Cortex of kidney (tissue), 1 donor: ENCODE measurements at places on chromosomes 4 and X.

- no peak for DNase-seq
Measured at GRCh38 chr4:137467537-137467936, 64.8 kb downstream of the PCDH18 start.

DNA sequence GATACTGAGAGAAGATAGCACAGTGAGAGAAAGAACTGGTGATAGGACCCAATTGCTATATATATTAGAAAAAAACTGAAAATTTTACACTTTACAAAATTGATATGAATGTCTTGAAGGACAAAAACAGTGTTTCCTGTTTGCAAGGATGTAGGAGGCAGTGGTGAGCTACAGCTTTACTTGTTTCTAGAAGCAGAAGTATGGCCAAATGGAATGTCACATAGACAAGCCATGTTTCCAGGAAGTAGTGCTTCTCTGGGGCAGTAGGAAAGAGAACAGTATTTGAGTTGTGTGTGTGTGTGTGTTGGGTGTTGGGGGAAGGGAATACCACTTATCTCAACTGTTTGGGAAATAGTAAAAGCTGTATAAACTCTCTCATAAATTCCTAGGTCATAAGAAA is 60.9 kb upstream of the IBSP start:
- no peak for DNase-seq

DNA sequence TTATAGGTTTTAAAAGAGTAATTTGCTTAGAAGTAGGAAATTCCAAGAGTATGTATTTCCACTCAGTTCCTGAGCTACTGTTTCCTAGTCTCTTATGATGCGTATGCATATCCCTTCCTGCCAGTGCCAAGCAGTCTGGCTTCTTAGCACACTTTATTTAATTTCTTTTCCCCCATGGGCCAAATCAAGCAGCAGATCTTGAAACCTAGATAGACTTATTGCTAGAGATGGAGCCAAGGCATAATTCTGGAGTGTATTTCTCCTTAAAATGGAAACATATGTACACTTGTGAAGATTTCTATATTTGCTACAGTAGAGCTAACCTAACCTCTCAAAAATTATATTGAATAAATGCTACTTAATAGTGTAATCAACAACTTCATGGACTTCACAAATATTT is 2337.6 kb downstream of the PCDH7 start:
- DNase-seq, result no peak

DNA sequence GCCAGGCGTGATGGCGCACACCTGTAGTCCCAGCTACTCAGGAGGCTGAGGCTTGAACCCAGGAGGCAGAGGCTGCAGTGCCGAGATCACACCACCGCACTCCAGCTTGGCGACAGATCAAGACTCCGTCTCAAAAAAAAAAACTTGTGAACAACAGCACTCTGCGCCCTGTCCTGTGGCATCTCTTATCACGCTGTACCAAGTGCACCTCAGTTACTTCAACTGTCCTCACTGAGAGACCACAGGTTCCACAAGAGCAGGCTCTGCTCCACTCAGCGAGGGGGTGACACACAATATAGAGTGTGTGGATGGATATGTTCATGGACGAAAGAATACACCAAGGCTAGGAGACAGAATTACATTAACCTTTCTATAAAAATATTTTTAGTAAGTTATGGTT is 49.3 kb downstream of the ADGRA3 start:
- no peak for DNase-seq

DNA sequence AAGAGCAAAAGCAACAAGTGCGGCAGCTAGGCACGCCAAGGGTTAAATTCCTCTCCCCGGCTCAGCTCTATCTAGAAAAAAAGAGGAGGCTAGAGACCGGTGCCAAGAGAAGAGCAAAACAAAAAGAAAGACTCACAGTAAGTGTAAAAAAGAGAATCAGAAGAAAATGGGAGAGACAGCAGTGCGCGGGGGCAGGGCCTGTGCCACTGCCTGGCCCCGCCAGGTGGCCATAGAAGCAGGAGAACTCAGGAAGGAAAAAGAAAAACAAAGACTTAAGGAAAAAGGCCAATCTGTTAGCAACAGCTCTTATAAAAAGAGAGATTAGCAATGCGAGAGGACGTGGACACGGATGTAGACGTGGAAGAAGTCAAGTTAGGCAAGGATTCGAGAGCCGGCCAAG is 3.2 kb downstream of the ACOX3 start:
- no peak for DNase-seq

DNA sequence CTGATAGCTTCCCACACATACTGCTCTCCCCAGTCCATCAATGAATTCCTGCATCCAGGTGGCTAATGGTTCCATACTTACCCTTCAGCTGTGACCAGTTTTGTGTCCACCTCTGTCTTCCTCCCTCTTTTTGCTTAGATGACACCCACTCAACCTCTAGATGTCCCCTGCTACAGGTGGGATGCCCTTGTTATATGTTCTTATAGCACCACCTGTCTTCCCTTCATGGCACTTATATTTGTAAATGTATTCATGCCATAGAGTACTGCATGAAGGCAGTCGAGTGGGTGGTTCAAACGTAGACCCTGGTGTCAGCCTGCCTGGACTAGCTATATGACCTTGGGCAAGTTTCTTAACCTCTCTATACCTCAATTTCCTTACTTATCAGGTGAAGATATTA is 6.5 kb upstream of the USP46 start:
- no peak for DNase-seq

DNA sequence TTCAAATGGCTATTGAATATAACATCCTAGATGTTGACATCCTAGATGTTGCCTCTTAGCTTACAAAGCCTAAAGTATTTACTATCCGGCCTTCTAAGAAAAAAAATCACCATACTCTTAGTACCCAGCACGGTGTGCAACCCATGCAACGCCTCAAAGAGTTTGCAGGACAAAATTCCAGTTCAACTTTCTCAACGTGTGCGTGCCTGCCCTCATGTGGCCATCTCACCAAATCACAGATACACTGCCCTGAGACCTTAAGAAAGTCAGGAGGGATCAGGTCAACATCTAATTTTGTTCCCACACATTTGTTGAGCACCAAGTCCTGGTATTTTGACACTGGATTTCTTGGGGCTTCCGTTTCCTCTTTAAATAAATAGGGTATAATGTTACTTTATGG is 68.3 kb downstream of the CRMP1 start:
- no peak for DNase-seq

- DNase-seq, result no peak
Measured at GRCh38 chrX:145848857-145849256, 31.2 kb downstream of the SLITRK2 start.

GRCh38 chr4:20298455-20298854 is 46.8 kb downstream of the SLIT2 start:
- DNase-seq, result no peak

DNA sequence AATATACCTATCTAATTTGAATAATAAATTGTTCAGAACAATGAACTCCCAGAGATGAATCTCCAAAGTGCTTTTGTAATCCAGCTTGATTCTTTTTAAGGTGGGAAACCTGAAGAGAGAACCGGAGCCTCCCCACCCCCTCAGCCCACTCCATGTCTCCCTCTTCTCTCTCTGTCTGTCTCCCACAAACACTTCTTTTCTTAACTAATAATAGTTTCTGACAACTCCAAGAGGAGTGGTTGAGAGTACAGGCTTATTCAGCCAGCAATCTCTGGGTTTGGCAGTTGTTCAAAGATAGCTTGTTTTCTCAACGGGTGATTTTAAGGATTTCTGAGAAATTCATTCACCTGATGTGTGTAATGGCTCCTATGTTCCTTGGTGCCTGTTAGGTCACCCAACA is 23.4 kb downstream of the PPP4R3C start:
- no peak for DNase-seq

GRCh38 chrX:100895365-100896075 is 21.4 kb upstream of the NOX1 start:
- no peak for DNase-seq

DNA sequence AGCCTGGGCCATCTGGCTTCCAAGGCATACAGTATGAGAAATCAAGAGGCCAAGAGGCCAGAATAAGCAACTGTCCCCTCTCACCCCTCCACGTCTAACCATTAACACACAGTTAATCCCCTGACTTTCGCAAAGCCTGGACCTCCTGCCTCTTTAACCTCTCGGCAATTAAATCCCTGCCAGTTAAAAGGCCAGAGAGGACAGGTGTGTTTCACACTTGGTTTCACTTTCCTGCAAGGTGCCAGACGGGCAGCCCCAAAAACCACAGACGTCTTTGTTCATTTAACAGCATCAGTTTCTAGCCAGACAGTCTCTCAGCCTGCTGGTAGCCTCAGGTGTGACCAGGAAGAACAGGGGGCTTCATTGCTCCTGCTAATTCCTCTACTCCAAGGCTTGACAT is 91.1 kb upstream of the KIT start:
- DNase-seq, result no peak

DNA sequence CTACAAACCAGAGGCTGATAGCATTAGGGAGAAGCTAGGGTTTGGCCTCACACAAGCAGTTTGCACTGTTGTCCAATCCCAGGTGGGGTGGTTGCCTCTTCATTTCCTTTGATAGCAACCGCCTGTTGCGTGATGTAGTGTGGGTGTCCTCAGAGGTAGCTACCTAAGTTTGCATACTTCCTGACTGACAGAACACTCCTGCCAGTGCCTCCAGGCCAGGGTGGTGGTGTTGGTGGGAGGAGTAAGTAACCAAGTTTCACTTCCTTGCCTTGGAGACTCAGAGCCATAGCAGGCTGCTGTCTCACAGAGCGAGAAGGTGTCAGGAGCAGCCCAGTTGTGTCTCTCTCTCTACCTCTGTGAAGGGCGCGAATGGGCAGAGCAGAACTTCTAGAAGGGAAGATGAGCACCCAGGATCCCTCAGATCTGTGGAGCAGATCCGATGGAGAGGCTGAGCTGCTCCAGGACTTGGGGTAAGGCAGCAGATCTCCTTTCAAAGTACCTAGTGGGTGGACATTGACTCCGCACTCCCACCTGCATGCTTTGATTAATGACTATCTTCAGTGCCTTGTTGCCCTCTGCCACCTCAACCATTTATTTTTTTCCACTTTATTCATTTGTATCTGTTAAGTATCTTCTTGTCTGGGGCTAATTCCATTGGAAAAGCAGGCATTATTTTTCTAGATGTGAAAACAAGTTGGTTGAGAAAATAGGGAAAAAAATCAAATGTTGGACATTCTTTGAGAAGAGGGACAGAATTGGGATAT is at the start of gene DAPP1:
DAPP1 (plus strand) TSS at position 283 of the 764 bp plus-strand sequence; CDS start at position 370, 87 bp downstream.
- no peak for DNase-seq

- DNase-seq, result no peak
Measured at GRCh38 chrX:70332600-70332999, 42.7 kb downstream of the KIF4A start.

- no peak for DNase-seq
Measured at GRCh38 chr4:57131849-57132742, 21.9 kb upstream of the IGFBP7 start.

- no peak for DNase-seq
Measured at GRCh38 chrX:103531002-103531401, 11.7 kb upstream of the RAB40A start.

- no peak for DNase-seq
Measured at GRCh38 chr4:41939016-41939626, 3.9 kb downstream of the TMEM33 start.

DNA sequence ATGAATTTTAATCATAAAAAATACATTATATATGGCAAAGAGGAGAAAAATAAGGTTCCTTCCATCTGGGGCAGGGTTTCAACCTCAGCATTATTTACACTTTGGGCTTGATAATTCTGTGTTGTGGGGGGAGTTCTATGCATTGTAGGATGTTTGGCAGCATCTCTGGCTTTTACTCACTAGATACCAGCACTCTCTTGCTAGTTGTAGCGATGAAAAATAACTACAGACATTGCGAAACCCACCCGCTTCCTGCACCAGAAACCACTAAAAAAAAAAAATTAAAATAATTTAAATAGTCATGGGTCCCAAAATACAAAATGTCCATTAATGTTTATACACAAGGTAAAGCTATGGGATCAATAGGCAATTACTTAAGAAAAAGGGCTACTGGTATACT is 52.7 kb downstream of the PPP3CA start:
- no peak for DNase-seq

GRCh38 chrX:141642979-141643378 is 53.5 kb downstream of the SPANXA2 start:
- DNase-seq, result no peak

GRCh38 chr4:100517864-100518341 is at the start of gene EMCN:
Gene EMCN, minus strand, starts transcription at chr4:100518022. Its CDS starts 108 bp downstream, at chr4:100517914.
- no peak for DNase-seq

DNA sequence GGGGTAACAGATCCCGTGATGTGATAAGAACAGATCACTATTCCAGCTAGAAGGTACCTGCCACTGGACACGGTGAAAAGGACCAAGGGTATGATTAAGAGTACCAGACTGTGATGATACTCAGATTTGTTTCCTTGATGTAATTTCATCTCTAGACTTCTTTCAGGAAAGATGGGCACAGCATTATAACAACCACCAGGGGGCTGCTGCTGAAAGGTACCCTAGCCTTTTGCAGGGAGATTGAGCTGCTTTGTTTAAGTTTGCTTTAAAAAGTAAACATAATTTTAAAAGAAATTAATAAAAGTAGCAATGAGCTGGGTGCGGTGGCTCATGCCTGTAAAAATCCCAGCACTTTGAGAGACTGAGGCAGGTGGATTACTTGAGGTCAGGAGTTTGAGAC is 145.4 kb downstream of the EMCN start:
- DNase-seq, result no peak

- DNase-seq, result no peak
Measured at GRCh38 chrX:20487227-20487626, 220.5 kb upstream of the RPS6KA3 start.

GRCh38 chrX:108439961-108440696 is 491 bp downstream of the COL4A5 start:
- DNase-seq, result no peak

DNA sequence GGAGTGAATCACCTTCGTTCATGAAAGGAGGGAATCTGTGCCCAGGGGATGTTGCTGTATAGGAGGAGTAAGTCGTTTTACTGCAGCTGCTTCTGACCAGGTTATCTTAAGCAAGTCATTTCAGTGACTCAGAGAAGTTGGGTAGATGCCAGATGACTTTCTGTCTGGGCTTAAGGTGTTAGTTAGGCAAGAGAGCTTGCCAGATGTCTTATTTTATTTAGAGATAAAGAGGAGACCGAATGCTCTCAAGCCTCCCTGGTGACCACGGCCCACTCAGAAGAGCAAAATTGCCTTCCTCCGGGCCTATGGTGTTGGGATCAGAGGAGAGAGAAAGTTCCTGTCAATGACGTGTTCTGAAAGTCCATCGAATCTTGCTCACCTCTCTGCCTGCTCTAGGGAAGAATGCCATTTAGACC is 16.3 kb upstream of the ZNF827 start:
- DNase-seq, result no peak

GRCh38 chr4:152117933-152118507 is 357.2 kb upstream of the GATB start:
- DNase-seq, result no peak

- no peak for DNase-seq
Measured at GRCh38 chr4:100075486-100076270, 114.6 kb downstream of the DDIT4L start.

GRCh38 chr4:21569638-21570037 is 378.9 kb downstream of the KCNIP4 start:
- DNase-seq, result no peak
